T-cell (primary cell): ENCODE measurements at places on chromosomes 1 and 21. TPM values are rescaled to one million over a fixed set of nuclear protein-coding genes. Genes with fewer than 3 reads are reported as not detected.

DNA sequence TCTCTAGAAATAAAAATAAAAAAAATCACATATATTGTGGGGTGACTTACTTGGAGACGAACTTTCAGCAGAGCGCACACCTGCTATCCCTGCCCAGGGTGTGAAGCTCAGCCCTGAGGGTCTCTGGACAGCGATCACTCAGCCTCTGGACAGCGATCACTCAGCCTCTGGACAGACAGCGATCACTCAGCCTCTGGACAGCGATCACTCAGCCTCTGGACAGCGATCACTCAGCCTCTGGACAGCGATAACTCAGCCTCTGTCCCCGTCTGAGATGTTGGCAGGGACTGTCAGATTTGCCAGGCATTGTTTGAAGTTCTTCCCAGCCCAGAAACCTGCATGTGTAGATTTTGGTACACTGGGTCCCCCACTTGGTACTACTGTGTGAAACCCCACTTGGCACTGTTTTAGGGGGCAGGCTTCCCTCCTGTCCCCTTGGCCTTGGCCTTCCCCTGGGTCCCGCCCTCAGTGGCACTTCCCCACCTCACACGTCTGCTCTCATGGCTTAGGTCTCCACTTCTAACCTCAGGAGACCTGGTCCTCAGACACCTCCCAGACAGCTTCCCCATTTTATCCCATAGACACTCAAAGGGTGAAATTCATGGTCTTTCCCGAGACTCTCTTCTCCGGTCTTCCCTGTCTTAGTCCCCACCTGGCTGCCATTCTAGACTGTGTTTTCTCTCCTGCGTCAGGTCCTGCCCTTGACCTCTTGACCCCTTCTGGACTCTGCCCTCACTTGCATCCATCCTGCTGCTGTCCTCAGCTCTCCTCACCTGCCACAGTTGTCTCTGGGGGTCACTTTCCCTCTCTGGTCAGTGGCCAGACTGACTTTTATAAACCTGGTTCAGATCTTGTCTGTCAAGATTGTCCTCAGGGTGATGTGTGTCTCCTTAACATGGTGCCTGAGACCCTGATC is 10.2 kb downstream of the PSEN2 start:
- no peak for DNase-seq

- DNase-seq, result no peak
Measured at GRCh38 chr1:245579881-245580280, 425.1 kb downstream of the KIF26B start.

GRCh38 chr1:17053086-17053684 is 647 bp downstream of the SDHB start:
- no peak for DNase-seq

- peak; percentile 52 for DNase-seq
Measured at GRCh38 chr1:66282343-66282852, 251.6 kb upstream of the SGIP1 start.

DNA sequence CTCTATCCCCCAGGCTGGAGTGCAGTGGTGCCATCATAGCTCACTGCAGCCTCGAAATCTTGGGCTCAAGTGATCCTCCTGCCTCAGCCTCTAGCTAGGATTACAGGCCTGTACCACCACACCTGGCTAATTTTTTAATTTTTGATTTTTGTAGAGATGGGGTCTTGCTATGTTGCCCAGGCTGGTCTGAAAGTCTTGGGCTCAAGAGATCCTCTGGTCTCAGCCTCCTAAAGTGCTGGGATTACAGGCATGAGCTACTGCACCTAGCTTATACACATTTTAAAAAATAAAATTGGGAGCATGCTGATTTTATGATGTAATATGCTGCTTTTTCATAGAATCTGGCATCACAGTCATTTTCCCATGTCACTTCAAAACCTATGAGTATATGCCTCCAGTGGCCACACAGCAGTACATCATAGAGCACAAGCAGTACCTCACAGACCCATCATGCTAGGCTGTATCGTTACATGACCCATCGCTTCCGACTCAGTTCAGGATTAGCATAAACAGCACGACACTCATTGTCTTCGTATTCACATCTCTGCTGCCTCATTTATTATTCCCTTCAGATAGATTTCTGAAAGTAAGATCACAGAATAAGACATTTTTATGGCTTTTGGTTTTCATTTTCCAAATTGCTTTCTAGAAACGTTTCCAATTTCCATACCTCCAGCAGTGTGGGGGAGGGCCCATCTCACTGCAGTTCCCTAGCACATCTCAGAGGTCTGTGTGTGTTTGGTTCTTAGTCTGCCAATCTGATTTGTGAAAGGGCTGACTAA is 35.9 kb upstream of the CCSAP start:
- DNase-seq, result no peak

The SPTA1 gene
- total RNA-seq, result not detected

GRCh38 chr1:159860456-159860855 is 2.0 kb downstream of the VSIG8 start:
- no peak for DNase-seq

The BSDC1 gene
- 98.8 TPM for total RNA-seq

DNA sequence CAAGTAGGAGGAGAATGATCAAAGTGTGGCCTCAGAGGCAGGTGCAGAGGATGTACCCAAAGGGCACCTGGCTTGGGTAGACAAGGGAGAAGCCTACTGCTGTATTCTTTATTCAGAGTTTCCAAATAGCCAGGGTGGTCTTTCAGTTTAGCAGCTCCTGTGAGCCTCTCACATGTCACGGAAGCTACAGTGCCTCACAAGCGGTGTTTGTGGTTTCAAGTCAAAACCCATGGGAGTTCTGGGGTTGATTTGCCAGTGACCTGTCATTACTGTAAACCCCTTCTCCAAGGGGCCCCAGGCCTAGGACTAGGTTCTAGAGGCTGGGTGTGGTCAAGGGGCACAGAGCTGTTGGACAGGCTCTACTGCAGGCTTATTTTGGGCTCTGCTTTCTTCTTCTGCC is 10.2 kb upstream of the IL10 start:
- DNase-seq, result no peak

The FCER1G gene
- total RNA-seq, result 3.1 TPM

The ADAM30 gene
- total RNA-seq, result not detected

The SYTL1 gene
- total RNA-seq, result 240 TPM

DNA sequence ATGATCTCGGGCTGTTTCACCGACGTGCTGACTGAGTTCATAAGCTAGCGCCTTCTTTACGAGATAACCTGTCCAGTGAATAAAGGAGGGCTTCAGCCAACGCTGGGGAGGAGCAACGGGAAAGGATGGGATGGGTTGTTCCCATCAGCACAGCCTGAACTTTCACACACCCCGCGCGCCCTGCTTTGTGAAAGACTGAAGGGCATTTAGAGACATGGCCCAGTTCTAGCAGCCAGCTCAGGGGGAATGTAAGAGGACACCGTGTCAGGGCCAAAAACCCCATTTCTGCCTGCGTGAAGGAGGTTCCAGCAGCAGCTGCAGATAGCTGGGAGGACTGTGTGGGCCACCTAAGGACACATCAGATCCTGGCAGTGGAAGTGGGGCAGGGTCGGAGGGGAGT is 255.1 kb upstream of the RAB4A start:
- DNase-seq, result no peak

- no peak for DNase-seq
Measured at GRCh38 chr1:48775831-48776392, 779 bp downstream of the BEND5 start.

DNA sequence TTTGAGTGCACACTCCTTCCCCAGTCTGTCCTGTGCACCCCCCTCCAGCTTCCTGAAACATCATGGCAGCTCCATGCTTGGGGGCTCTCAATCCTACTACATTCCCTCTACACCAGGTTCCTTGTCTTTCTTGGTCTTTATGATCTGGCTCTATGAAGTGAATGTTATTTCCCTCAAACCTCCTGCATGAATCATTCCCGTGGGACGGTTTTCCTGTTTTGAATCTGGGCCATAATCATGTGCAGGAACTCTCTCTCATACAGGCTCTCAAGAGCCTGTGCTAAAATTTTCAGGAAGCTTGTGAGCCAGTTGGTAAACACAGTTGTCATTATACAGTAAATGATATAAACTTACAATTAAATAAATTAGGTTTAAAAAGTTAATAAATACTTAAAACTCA is 89.8 kb upstream of the KCNE2 start:
- no peak for DNase-seq

The PSEN2 gene
- 4.3 TPM for total RNA-seq

GRCh38 chr1:72229893-72230292 is 52.4 kb downstream of the NEGR1 start:
- DNase-seq, result no peak

The RUNX3 gene
- 142 TPM for total RNA-seq

The FAM151A gene
- total RNA-seq, result not detected

DNA sequence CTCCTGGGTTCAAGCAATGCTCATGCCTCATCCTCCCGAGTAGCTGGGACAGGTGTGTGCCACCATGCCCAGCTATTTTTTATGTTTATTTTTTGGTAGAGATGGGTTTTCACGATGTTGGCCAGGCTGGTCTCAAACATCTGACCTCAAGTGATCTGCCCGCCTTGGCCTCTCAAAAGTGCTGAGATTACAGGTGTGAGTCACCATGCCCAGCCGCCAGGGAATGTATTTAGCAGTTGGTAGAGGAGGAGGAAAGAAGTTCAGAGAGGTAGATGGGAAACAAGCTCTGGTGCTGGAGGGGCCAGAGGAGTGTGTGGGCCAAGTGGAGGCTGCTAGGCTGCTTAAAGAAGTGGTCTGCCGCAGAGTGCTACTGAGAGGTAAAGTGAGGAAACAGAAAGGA is 6.0 kb downstream of the DOP1B start:
- DNase-seq, result no peak

The CLCN6 gene
- 23.0 TPM for total RNA-seq

DNA sequence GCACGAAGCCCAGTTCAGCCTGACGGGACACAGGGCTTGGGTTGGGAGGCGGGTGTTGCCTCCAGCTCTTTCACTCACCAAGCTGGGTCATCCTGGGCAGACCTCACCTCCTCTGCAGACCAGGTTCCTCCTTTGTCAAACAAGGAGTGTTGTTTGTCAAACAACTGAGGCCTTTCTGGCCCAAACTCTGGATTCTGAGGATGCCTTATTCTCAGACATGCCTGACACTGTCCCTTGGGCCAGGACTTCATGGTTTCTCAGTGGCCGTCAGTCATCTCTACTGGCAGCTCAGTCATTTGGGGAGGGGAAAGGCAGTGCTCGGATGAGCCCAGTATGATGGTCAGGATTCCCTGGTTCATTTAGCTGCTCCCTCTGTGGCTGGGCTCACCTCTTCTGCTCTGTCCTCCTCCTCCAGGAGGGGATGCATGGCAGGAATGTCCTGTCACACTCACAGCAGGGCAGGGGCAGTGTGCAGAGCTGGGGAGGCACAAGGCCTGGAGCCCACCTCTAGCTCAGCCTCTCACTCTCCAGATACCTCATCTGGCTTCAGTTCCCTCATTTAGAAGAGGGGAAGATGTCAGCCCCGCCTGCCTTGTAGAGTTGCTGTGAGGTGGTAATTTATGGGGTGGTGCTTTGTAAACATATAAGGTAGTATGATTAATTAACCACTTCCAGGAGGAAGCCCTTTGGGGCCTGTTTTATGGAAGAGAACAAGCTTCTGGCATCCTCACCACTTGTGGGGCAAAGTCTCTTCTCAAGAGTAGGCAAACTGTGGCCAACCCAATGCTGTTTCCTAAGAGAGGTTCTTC is 20.6 kb downstream of the SLC2A1 start:
- DNase-seq, result no peak

The AMY2A gene
- total RNA-seq, result not detected

- no peak for DNase-seq
Measured at GRCh38 chr1:55232448-55233144, 17.4 kb upstream of the USP24 start.

DNA sequence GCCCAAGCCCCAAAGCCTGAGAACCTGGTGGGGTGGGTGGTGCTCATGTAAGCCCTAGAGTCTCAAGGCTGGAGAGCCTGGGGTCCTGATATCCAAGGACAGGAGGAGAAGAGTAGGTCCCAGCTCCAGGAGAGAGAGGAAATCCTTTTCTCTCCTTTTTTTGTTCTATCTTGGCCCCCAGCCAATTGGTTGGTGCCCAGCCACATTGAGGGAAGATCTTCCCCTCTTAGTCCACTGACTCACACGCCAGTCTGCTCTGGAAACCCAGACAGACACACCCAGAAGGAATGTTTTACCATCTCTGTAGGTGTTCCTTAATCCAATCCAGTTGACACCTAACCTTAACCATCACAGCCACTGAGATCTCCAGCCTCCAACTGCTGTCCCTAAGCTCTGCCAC is 16.2 kb upstream of the LIN9 start:
- no peak for DNase-seq

GRCh38 chr1:42927274-42927841 is 31.3 kb downstream of the SLC2A1 start:
- no peak for DNase-seq

DNA sequence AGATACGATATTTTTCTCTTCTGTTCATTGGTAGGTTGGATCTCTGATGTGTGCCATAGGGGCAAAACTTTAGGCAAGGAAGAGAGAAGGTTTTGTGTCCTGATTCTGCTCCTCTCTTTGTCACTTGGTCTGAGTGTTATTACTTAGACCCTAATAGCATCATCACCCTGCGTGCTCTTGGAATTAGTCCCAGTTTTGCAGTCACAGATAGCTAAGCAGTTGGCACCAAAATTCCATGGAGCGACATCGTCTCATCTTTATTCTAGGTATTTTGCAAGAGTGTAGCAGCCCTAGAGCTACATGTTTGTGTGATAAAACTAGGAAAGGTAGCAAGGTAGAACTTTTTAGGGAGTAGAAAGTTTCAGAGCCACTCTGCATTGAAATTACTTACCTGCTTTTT is 23.8 kb downstream of the PIP5K1A start:
- DNase-seq, result no peak

DNA sequence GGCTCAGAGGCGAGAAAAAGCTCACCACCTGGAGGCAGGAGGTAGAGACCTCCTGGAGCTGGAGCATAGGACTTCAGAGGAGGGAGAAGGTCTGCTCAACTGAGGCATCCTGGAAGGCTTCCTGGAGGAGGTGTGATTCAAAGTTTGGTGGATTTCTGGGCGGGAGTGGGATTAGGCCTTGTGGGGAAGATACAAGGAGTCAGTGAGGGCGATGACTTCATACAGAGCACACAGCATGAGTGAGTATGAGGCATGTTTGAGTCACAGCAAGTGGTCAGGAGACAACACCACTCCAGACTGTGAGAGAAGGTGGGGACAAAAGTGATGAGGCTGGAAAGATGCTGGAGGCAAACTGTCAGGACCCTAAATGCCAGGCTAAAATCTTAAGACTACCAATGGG is 77.6 kb downstream of the MATN1 start:
- no peak for DNase-seq

- no peak for DNase-seq
Measured at GRCh38 chr1:227944931-227945890, 2.5 kb downstream of the WNT9A start.

DNA sequence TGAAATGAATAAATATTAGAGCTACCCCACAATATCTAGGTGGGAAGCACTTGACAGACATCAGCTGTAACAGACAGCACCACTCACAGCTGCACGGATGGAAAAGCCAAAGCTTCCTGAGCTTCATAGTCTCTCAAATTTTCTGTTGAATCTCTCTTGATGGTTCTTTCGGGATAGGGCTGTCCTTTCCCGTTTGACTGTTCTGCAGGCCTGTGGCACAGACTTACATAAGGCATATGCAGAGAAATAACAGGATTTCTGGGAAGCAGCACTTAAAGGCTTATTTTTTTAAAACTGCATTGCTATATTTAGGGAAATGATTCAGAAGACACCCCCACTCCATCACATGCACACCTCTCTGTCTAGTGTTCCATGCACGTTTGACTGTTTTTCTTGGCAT is 77.5 kb downstream of the ZNF648 start:
- no peak for DNase-seq
